Activated CD4-positive, alpha-beta T cell treated with anti-CD3 and anti-CD28 coated beads, Interleukin-2, amount 10 ng/mL, durations not matched to agents 24 days and 14 days (primary cell): ENCODE measurements at places on chromosomes 5 and 9. TPM values are rescaled to one million over a fixed set of nuclear protein-coding genes. Genes with fewer than 3 reads are reported as not detected.

The TEX48 gene
- total RNA-seq, result 0.52 and 0.56 TPM in 2 replicates

The HMCN2 gene
- total RNA-seq, result not detected in 2 replicates

The RACK1 gene
- 2,172 and 2,196 TPM in 2 replicates for total RNA-seq

The NEUROG1 gene
- not detected in 2 replicates for total RNA-seq

DNA sequence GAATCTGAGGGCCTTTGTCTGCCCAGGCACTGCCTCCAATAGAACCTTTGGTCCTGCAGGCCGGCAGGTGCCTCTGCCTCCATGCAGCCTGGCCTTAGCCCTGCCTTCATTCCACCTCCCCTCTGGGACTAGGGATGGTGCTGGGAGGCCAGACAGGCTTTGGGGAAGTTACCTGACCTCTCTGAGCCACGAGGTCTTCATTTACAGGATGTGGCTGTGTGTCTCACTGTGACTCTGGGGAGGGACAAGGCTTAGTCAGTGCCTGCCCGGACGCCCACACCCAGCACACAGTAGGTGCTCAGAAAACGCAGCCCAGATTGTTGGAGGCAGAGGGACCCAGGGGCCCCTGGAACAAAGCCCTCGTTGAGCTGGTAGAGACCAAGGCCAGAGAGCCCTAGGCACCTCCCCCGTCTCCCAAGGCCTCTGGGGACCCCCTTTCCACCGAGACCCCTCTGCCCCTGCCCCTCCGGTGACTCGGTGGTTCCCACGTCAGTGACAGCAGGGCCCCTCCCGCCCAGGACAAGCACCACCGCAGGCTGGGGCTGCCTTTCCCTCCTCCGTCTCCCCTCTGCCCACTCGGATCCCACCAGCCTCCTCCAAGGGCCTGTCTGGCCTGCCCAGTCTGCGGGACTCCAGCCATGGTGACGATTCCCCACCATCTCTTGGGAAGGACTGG lies 46.9 kb upstream of the EGFL7 start:
- no peak overlapping the region for H3K27ac ChIP-seq
- no peaks in the 10 kb centered on the region for H3K36me3 ChIP-seq
- no peak overlapping the region for H3K4me3 ChIP-seq
- DNase-seq, result no peak

- peaks cover 9% of the 10 kb centered on the region for H3K4me1 ChIP-seq
- peak within 1 kb of the TSS; percentile 75 for H3K4me3 ChIP-seq
- no peak within 1 kb of the TSS for H3K27ac ChIP-seq
- H3K36me3 ChIP-seq, result no peaks in the 10 kb centered on the region
Measured at GRCh38 chr5:120463991-120464626, at the start of gene PRR16. Gene PRR16, plus strand, starts transcription at chr5:120464300.

- H3K27me3 ChIP-seq, result no peaks in the 10 kb centered on the region
- H3K4me1 ChIP-seq, result peaks cover 2% of the 10 kb centered on the region
- H3K27ac ChIP-seq, result no peak overlapping the region
- no peak for DNase-seq
Measured at GRCh38 chr5:53970475-53970874, 339.9 kb downstream of the ARL15 start.

- H3K27me3 ChIP-seq, result peaks cover 22% of the 10 kb centered on the region
- H3K4me3 ChIP-seq, result no peak overlapping the region
- H3K36me3 ChIP-seq, result no peaks in the 10 kb centered on the region
Measured at GRCh38 chr5:68534131-68534940, 318.8 kb downstream of the PIK3R1 start.

- H3K36me3 ChIP-seq, result no peaks in the 10 kb centered on the region
- no peak overlapping the region for H3K27ac ChIP-seq
- no peaks in the 10 kb centered on the region for H3K4me1 ChIP-seq
- no peak for DNase-seq
- no peaks in the 10 kb centered on the region for H3K27me3 ChIP-seq
Measured at GRCh38 chr5:89080467-89081116, 197.6 kb upstream of the MEF2C start.

DNA sequence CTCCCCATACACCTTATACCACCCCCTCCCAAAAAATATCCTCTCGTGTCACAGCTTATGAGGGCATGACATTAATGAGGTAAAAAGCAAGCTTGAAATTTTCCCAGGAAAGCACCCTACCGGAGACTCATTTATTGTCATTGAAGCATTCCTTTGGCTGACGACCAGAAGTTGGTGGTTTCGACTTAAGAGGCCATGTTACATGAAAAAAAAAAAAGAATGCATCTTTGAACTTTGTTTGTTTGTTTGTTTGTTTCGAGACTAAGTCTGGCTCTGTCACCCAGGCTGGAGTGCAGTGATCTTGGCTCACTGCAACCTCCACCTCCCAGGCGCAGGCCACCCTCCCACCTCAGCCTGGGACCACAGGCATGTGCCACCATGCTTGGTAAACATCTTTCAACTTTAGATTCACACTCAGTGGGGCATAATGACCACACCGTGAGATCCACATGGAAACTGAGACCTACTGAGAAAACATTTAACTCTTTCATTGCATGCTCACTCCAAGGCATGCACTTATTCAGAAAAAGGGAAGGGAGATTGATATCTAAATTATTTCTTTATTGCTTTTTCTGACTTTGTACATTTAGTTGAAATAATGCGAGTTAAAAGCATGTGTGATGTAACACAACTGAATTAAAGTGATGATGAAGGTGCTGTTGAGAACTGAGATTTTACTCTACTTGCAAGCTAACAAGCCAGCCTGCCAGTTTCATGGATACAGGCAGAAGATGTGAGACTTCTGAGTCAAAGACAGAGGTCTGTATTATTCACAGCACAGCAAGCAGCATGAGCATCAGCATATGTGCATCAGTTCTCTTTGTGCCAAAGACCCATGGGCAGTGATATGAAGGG lies 5.1 kb upstream of the RAB14 start:
- DNase-seq, result no peak
- peaks cover 2% of the 10 kb centered on the region for H3K27me3 ChIP-seq
- peaks cover 3% of the 10 kb centered on the region for H3K36me3 ChIP-seq
- H3K4me3 ChIP-seq, result no peak overlapping the region
- peaks cover 28% of the 10 kb centered on the region for H3K4me1 ChIP-seq
- no peak overlapping the region for H3K27ac ChIP-seq

DNA sequence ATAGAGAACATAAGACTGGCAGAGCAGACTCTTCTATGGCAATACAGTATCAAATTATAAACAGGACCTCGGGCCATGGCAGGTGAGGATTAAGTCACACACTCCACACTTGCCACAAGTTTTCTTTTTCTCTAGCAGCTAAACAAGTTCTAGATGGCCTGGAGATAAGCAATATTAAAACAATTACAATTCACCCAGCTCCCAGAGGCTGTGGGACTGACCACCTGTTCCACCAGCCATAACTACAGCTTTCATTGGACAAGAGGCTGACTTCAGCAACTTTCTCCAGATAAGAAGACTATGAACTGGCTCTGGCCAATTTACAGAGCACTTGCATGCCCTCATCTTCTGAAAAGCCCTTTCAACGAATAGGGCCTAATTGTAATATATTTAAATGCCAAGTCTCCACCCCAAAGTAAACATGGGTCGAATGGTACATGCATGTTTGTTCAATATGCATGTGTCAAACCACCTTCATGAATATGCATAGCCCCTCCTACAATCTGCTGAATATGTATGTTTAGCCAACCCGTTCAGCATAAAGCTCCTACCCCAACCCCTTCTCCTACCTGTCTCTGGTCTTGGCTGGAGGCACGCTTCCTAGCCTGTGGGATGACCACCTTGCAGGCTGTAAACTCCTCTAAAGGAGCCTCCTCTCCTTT lies 6.1 kb upstream of the CFAP157 start:
- H3K4me3 ChIP-seq, result peak overlapping the region; percentile 4
- DNase-seq, result no peak
- H3K27me3 ChIP-seq, result no peaks in the 10 kb centered on the region
- H3K27ac ChIP-seq, result no peak overlapping the region
